ENCODE measurements at places on chromosomes 13 and 19.

DNA sequence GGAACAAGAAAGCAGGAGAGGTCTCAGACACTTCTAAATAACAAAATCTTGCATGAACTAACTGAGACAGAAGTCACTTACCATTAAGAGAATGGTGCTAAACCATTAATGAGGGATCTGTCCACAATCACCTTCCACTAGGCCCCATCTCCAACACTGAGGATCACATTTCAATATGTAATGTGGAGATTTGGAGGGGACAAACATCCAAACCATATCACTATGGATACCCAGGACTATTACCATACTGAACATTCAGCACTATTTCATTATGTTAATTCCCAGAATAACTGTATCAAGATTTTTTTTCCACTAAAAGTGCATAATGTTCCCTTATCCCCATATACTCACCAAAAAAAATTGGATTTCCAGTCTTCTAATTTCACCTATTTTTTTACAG, 491.8 kb downstream of the LMO7 start:
- DNase-seq = no peak

GRCh38 chr13:40181203-40181845, 485.1 kb downstream of the FOXO1 start:
- peak; percentile 64 for DNase-seq

DNA sequence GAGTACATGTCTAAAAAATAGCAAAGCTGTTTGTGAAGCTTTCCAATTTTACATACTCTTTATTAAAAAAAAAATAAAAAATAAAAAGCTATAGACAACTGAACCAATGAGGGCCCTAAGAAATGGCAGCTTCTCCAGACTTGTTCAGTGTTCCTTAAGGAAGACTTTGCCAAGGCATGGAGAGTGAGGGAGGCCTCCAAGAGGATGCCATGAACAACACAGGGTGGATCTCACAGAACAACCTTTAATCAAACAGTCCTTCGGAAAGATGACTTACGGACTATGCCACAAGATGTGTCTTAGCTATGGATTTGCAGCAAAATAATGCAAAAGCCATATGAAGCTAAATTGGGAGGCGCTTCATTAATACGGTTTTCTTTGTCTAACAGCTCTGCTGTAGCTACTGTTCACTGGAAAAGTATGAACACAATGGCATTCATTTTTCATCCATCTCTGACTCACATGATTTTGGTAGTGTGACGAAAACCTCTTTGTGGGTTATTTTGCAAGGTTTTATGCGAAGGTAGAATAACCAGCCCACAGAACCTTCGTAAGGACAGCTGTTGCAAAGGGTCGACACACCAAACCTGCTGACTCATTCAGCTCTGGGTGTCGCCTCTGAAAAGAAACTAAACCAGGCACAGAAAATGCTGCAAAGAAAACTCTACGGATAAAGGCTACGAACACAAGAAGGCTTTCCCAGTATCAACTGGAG, 27.7 kb downstream of the EFNB2 start:
- peak; percentile 95 for DNase-seq

DNA sequence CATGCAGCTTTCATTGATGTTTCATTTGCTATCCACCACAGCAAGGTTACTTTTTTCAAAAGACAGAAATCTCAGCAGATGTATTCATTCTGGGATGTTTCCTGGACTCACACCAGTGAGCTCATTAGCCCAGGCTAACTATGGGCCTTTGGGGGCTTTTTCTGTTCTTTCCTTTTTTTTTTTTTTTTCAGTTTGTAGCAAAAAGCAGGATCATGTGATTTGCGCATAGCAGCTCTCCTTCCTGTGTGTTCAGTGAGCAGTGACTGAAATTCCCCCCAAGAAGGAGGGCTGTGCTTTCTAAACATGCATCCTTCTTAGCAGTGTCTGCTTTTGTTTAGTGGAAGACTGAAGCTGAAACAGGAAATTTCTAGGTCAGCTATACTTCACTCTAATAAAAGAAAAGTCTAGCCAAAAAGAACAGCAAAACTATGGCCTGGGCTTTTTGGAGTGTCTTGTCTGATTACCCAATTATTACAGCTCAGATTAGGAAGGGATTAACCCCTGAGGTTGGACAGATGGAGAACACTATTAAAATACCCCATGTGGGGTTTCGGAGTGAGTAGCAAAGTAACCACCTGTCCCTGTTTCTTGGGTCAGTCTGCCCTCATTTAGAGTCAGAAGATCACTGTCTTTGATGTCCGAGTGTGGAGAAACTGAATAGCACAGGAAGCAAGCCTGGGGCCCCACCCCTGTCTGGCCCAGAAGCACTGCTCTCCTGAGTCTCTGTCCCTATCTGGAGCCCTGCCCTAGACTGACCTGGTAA, 8.9 kb upstream of the AMER2 start:
- DNase-seq = no peak

- no peak for DNase-seq
Measured at GRCh38 chr13:35857769-35858168, 273.4 kb downstream of the DCLK1 start.

- no peak for DNase-seq
Measured at GRCh38 chr19:33561261-33561660, 39.7 kb upstream of the PEPD start.

- DNase-seq = peak; percentile 55
Measured at GRCh38 chr13:46962281-46962941, 65.6 kb upstream of the HTR2A start.

DNA sequence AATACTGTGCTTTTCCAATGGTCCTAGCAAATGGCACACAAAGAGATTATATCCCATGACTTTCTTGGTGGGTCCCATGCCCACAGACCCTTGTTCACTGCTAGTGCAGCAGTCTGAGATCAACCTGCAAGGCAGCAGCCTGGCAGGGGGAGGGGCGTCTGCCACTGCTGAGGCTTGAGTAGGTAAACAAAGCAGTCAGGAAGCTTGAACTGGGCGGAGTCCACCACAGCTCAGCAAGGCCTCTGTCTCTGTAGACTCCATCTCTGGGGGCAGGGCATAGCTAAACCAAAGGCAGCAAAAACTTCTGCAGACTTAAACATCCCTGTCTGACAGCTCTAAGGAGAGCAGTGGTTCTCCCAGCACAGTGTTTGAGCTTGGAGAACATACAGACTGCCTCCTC, 82.9 kb downstream of the ZNF737 start:
- no peak for DNase-seq

DNA sequence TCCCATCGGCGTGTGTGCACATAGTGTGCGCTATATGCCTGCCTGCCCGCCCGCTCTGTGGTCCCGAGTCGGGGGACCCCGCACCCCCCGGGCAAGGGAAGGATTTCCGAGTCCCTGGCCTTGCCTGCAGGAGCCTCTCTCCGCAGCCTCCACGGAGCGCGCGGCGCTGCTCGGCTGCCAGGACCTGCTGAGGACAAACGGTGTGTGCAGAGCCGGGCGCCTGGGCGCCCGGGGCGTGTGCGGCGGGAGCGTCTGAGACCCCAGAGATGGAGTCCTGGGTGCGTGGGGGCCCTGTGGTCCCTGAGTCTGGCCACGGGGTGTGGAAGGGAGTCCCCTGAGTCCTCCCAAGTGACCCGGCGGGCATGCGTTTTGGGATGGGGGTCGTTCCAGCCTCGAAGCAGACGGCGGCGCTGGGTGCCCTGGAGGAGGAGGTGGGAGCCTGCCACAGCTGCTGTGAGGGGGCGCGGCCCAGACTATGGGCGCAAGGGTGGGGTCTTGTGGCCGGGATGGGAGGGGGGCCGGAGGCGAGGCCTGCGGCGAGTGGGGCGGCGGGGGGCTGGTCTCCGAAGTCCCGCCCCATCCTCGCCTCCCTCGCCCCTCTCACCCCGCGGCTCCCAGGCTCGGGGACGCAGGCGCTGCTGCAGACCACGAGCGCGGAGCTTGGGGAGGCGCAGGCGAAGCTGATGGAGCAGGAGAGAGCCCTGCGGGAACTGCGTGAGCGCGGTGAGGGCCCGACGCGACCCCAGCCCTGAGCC, 25.3 kb downstream of the CLEC4M start:
- DNase-seq = no peak

DNA sequence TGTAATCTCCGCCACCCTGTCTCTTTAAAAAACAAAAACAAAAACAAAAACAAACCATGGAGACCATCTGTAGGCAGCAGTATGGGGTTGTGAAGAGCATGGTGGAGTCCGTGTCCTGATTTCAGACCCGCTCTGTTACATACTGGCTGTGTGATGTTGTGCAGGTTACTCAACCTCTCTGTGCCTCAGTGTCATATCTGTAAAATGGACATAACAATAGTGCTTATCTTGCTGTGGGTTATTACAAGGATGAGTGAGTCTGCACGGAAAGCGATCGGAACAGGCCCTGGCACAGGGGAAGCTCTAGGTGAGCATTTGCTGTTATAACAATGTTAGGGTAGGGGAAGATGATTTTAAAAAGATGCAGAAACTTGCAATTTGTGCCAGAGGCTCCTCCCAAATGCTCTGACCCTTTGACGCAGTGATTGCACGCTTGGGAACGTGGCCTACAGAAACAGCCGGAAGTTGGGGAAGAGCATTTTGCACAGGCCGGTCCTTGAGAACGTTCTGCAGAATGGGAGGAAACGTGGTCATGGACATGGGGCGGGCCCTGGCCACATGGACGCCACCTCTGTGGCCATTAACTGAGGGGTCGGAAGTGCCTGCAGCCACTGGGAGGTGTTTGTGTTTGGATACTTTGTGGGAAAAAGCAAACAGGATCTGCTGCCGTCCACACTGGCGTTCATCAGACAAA, 15.7 kb upstream of the SELENOW start:
- DNase-seq = no peak

- no peak for DNase-seq
Measured at GRCh38 chr13:114135731-114136171, 3.3 kb upstream of the RASA3 start.

DNA sequence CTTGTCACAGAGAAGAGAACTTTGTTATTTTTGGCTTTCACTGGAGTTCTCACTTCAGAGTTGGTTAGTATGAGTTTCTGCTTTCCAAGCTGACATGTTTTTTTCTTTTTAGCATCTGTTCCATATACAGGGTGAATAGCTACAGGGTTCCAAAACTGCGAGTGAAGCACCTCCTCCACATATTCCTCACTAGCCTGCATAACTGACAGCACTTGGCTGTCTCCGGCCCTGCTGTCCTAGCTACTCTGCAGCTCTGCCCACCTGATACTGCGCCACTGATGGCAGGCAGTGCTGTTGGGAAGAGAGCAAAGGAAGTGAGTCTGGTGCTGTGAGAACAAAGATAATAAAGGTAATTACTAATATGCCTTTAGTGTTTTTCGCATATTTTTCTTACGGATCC, 6.8 kb downstream of the ATP8A2 start:
- no peak for DNase-seq

DNA sequence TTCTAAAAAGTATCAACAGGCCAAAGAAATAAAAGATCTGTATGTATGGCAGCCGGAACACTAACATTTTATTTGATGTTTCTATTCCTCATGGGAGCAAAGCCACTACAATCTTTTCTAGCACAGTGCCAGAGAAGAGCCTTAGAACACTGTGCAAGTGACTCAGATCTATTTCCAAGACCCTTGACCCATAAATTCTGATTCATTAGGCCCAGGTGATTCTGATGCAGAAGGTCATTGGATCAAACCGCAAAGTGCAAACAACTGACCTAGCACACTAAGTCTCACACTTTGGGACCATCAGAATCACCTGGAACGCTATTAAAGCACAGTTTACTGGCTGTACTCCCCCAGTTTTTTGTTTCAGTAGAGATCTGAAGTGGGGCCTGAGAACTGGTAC, 87.6 kb downstream of the MYCBP2 start:
- peak; percentile 3 for DNase-seq

- no peak for DNase-seq
Measured at GRCh38 chr13:28326056-28326455, 168.9 kb downstream of the FLT1 start.

GRCh38 chr13:73274147-73274546, 215.3 kb downstream of the KLF5 start:
- no peak for DNase-seq

DNA sequence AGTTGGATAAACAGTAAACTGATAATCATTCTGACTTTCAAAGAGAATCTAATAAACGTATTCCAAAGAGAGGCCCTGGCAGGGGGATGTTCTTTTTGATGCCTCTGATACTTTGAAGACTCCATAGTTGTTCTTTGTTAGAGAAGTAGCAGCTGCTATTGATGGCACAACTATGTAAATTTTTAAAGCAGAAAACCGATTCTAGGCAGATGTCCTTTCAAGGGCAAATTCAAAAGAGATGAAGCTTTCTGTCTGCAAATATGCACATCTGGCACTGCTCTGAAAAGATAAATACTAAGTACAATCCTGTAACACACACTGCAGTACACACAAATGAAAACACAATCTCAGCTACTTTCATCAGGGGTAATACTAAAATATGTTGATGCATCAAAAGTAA, 250.1 kb downstream of the VWA8 start:
- no peak for DNase-seq

- no peak for DNase-seq
Measured at GRCh38 chr13:102361113-102361512, 40.7 kb downstream of the FGF14 start.

GRCh38 chr13:52669677-52670076, 17.0 kb downstream of the SUGT1 start:
- no peak for DNase-seq

GRCh38 chr19:58439576-58440554, at the start of gene ZNF132:
TSS of gene ZNF132 (minus strand) at chr19:58440153. CDS start at chr19:58439821, 332 bp downstream.
- DNase-seq = peak; percentile 100

DNA sequence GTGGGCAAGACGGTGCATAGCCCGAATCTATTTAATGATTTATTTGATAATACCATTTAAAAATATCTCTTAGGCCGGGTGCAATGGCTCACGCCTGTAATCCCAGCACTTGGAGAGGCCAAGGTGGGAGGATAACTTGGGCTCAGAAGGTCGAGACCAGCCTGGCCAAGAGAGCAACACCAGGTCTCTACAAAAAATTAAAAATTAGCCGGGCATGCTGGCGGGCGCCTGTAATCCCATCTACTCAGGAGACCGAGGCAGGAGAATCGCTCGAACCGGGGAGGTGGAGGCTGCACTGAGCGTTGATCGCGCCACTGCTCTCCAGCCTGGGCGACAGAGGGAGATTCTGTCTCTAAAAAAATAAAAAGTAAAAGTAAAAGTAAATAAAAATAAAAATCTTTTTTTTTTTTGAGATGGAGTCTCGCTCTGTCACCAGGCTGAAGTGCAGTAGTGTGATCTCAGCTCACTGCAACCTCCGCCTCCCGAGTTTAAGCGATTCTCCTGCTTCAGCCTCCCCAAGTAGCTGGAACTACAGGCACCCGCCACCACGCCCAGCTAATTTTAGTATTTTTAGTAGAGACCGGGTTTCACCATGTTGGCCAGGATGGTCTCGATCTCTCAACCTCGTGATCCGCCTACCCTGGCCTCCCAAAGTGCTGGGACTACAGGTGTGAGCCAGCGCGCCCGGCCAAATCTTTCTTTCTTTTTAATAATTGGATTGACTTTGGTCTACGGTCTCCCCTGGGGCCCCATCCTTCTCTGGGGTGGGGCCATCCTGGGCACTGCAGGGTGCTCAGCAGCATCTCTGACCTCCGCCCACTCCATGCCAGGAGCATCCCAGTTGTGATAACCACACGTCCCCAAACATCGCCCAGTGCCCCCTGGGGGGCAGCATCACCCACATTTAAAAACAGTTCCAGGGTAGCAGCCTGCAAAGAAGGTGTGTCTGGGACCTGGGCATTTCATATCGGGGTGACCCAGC, 90.7 kb downstream of the GNG7 start:
- DNase-seq = no peak

- DNase-seq = no peak
Measured at GRCh38 chr13:67421475-67421874, 191.3 kb upstream of the PCDH9 start.

- peak; percentile 81 for DNase-seq
Measured at GRCh38 chr19:18294467-18294864, 13.0 kb upstream of the JUND start.

- no peak for DNase-seq
Measured at GRCh38 chr13:100549316-100549715, 39.3 kb downstream of the GGACT start.

- no peak for DNase-seq
Measured at GRCh38 chr13:66984241-66984640, 245.9 kb downstream of the PCDH9 start.
